Hematopoietic multipotent progenitor cell (in vitro differentiated cells): ENCODE measurements at places on chromosomes 16 and 17. TPM values are rescaled to one million over a fixed set of nuclear protein-coding genes. Genes with fewer than 3 reads are reported as not detected.

DNA sequence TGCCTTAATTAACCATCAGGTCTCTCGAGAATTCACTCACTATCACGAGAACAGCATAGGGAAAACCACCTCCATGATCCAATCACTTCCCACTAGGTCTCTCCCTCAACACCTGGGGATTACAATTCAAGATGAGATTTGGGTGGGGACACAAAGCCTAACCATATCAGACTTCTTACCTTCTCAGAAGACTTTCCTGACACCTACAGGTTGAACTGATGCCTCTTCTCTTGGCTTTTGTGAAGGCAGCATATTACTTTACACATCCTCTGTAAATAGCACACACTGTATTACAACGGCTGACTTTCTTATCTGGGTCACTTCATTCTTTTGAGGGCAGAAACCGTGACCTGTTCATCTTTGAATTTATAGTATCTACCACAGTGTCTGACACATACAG lies 23.6 kb downstream of the BMERB1 start:
- no peak for DNase-seq

DNA sequence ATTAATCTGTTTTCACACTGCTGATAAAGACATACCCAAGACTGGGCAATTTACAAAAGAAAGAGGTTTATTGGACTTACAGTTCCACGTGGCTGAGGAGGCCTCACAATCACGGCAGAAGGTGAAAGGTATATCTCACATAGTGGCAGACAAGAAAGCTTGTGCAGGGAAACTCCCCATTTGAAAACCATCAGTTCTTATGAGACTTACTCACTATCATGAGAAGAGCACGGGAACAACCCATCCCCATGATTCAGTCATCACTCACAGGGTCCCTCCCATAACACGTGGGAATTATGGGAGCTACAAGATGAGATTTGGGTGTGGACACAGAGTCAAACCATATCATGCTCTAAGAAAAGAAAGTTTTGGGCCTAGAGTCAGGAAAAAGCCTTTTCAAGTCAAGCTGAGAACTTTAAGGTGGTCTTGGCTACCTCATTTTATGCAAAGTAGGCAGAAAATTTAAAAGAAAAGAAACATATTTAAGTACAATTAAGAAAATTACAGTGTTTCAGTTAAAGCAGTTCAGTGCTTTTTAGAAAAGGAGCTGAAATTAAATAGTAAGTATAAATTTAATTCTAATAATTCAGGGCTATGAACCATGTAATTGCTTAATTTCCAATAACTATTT lies 24.9 kb upstream of the CRYM start:
- DNase-seq: no peak

DNA sequence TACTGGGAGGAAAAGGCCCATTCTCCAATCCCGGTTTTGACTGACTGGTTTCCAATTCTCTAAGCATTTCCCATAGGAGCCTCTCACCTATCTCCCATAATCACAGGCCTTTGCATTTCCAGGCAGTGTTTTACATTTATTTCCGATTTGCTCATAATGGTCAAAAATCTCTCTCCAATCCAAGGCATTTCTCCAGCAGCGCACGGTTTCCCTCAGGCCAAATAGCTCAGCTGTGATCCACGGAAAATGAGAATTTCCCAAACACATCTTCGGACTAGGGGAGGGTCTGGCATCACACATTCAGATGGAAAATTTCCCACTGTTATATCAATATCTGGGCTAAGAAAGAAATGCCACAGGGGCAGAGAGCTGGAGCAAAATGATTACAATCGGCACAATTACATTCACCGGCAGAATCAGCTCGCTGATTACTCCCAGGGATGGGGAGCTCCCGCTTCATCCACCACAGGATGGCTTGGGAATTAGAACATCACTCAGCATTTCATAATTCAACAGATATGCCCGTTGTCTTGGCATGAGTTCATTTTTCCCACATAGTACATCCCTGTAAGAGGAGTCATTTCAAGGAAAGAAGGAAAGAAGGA lies 6.7 kb downstream of the PIPOX start:
- DNase-seq: no peak

- DNase-seq: no peak
Observed at GRCh38 chr16:79411357-79411756, 189.2 kb downstream of the MAF start.

The EDC4 gene
- 112 TPM for total RNA-seq

GRCh38 chr17:73617501-73617900 lies 26.7 kb downstream of the SDK2 start:
- DNase-seq: no peak

GRCh38 chr16:74951206-74951605 lies 33.7 kb downstream of the WDR59 start:
- DNase-seq: no peak

- no peak for DNase-seq
Observed at GRCh38 chr17:57108671-57109392, 23.8 kb downstream of the AKAP1 start.

The EVI2B gene
- 20.7 TPM for total RNA-seq

- no peak for DNase-seq
Observed at GRCh38 chr17:58539698-58540097, 25.3 kb upstream of the MTMR4 start.

GRCh38 chr17:66301864-66302741 lies at the start of gene PRKCA:
Gene PRKCA, plus strand, starts transcription at chr17:66302613.
- DNase-seq: peak; percentile 35

DNA sequence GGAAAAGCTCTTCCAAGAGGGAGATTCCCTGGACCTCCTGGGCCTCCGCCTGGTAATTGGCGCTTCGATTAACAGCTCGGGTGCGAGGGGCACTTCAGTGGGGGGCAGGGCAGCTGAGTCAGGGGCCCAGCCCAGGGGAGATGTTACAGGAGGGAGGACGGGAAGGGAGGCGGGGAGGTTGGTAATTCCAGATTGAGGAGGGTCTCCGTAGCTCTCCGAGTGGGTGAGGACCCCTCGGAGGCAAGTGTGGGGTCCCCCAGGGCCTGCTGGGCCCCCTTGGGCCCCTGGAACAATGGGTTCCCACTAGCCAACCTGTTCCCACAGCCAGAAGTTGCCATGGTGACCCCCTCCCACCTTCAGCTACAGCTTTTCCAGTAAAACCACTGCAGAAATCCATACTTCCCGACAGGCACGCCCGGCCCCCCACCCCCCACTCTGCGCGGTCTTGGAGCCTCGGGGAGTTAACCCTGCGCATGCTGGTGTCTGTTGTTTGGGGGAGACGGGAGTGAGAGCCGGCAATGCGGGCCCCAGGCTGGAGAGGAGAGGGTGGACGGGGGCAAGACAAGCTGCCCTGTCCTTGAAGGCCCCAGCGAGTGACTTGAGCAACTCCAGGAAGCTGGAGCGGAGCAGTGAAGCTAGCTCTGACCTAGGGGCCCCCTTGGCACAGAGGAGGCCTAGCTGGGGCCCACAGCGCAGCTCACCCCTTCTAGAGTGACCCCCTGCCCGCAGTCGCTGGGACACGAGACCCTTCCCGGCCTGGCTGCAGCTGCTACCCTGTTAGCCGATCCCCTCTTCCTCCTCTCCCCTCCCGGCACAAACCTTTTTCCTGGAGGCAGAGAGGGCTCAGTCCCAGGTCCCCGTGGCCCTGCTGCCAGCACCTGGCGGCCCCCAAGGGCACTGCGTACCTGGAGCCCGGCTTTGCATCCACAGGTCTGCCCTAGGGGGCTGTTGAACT lies 37.8 kb downstream of the TMEM235 start:
- no peak for DNase-seq

GRCh38 chr16:73304008-73304774 lies 256.3 kb upstream of the ZFHX3 start:
- no peak for DNase-seq

- no peak for DNase-seq
Observed at GRCh38 chr16:6016530-6017184, 919.1 kb upstream of the EEF2KMT start.

DNA sequence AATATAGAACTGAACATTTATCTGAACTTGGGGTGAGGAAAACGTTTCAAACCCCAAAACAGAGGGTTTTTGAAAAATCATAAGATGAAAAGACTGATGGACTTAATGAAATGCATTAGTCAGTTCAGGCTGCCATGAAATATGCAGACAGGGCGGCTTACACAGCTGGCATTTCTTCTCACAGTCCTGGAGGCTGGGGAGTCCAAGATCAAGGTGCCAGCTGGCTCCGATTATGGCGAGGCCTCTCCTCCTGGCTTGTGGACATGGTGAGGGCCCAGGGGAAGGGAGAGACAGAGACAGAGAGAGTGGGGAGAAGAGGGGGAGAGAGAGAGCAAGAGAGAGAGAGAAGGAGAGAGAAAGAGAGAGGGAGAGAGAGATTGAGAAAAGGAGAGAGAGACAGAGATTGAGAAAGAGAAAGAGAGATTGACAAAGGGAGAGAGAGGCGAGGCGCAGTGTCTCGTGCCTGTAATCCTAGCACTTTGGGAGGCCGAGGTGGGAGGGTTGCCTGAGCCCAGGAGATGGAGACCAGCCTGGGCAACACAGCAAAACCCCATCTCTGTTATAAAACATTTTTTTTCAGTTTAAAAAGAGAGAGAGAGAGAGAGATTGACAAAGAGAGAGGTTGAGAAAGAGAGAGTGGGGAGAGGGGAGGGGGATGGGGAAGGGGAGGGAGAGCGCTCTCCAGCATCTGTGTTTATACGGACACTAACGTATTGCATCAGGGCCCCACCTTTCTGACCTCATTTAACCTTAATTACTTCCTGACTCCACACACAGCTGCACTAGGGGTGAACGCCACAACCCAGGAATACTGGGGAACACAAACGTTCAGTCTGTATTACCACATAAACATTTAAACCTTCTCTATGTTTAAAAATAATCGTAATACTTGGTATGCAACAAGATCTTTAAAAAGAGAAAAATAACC lies 24.6 kb upstream of the RPH3AL start:
- DNase-seq: no peak

The KRTAP4-6 gene
- total RNA-seq: not detected
